Cortex of kidney (tissue), 1 donor: ENCODE measurements at places on chromosomes 1 and 21.

GRCh38 chr1:1861339-1861730, 29.6 kb downstream of the GNB1 start:
- no peak for DNase-seq

GRCh38 chr1:158998781-158999161, 10.9 kb upstream of the IFI16 start:
- DNase-seq: no peak

DNA sequence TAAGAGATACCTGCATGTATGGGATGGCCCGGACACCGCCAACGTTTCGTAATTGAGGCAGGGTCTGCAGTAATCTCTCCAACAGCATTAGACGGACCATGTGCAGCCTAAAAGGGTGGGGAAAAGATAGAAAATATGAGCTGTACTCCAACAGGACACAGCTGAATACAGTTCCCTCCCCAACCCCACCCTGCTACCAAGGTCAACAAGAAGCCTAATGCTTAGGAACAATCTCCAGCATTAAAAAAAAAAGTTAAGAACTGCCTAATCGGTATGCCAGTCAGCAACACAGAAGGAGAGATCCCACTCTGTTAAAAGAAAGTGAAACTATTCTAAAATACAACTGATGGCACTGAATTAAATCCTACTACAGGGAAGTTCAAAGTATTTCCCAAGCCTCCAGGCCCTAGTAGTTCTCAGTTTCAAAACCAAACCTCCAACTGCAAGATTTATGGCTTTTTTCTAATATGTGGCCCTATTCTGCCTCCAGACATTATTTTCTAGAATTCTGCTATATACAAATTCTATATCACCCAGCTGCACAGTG, 81.0 kb downstream of the UBR4 start:
- DNase-seq: no peak

GRCh38 chr1:205774198-205775014, 876 bp downstream of the RAB29 start:
- DNase-seq: no peak

DNA sequence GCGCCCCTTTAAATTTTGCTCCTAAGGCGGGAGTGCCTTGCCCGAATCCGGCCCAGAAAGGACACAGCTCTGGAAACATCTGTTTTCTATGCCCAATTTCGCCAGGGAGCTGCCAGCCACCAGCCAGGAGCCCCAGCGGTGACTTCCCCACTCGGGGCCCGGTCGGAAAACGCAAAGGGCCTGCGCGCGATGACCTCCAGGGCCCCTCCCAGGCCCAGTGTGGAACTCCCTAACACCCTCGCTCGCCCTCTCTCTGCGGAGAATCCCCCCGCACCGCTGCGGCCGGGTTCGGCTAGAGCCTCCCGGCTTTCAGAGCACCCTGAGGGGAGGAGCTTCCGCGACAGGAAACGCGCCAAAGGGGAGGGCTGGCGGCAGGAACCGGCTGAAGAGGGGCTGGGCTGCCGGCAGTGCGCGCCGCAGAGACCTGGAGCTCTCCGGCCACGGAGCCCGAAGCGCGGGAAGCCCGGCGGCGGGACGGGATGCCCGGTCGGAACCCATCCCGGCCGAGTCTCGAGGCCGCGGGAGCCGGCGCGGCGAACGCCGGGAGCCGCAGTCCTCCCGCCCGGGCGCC, 505 bp downstream of the CLSPN start:
- no peak for DNase-seq

GRCh38 chr1:9250411-9251381, 16.1 kb downstream of the H6PD start:
- no peak for DNase-seq

GRCh38 chr1:193462629-193463320, 276.4 kb upstream of the B3GALT2 start:
- DNase-seq: no peak

GRCh38 chr1:232705815-232706575, 76.1 kb upstream of the SIPA1L2 start:
- DNase-seq: no peak

- no peak for DNase-seq
These were observed 408.0 kb upstream of the KAZN start for GRCh38 chr1:14190508-14190907.

DNA sequence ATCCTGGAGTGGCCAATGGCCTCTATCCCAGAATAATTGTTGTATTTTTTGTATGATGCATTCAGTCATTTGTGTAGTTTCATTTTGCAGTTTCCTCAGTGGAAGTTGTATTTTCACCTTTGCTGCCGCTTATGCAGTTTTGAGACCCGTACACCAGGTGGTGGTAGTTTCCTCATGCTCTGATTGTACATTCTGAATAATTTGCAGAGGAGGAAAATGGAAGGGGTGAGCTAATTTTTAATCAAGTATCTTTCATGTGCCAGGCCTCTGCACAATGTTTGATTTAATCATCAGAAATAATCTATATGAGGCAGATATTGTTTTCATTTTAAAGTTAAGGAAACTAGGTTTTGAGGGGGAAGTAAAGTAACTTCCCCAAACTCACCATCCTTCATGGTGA, 29.5 kb downstream of the HLX start:
- no peak for DNase-seq

DNA sequence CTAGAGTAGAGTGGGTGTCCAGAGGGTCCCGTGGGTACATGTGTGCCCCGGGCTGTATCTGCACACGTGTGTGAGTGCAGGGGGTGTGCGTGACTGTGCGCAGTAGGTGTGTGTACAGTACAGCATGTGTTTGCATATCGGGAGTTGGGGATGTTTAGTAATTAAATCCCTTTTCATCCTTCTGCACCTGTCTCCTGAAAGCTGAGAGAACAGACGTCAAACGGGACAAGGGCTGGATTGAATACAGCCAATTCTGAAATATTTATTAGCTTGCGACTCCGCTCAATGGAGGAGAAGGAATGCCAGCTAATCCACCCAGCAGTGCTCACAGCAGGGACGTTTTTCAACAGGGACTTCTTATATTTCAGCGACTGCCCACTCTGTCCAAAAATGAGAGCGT, 44.7 kb upstream of the CASZ1 start:
- no peak for DNase-seq

- DNase-seq: no peak
These were observed 18.3 kb upstream of the PHTF1 start for GRCh38 chr1:113777561-113777960.

DNA sequence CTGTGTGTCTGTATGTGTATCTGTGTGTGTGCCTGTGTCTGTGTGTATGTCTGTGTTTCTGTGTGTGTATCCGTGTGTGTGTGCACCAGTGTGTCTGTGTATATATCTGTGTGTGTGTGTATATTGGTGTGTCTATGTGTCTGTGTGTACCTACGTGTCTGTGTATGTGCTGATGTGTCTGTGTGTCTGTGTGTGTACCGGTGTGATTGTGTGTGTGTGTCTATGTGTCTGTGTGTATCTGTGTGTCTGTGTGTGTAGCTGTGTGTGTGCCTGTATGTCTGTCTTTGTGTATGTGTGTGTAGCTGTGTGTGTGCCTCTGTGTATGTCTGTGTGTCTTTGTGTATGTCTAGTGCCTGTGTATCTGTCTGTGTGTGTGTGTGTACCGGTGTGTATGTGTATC, 32.0 kb downstream of the CAMK2N1 start:
- no peak for DNase-seq

DNA sequence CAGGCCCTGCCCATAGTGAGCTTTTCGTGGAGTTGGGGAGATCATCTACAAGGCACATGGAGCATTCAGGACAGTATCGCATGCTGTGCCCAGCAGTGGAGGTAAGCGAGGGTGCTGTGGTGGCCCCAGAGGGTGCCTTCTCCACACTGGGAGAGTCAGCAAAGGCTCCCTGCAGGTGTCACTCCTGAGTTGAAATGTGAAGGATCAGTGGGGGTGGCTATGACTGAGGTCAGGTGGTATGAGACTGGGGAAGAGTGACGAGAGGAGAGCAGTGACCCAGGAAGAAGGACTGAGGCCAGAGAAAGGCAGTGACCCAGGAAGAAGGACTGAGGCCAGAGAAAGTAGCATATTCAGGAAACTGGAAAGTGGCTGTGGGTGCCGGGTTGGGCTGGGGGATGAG, 53.0 kb downstream of the SPAG17 start:
- no peak for DNase-seq

DNA sequence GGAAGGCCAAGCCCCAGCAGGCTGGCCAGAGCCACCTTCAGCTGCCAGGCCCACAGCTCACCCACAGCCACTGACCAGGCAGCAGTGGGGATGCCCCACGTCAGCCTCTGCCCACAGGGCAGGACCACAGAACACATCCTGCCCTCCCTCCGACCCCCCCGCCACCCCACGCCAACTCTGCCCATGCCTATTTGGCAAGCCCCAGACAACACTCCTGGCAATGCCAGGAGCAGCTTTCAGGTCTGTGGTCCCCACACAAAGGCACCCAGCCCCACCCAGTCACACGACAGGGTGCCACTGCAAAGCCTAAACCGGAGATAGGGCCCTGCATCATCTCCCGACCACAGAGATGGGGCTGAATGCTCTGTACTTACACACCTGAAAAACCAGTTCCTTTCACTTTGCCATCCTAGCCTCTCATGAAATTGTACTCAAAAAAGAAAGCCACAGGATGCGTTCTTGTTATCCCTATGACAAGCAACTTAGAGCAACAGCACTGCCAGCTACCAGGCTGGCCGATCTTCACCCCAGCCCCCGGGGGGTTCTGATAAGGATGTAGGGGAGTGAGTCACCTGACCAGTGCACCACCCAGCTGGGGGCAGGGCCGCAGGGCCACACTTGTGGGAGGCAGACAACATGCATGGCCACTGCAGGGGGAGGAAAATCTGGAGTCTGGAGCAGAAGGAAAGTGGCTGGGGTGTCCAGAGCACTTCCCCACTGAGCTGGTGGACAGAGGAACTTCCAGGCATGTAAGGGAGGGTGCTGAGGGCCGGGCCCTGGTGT, 36.2 kb downstream of the UBE2G2 start:
- no peak for DNase-seq

GRCh38 chr1:157400766-157401165, 151.5 kb downstream of the FCRL5 start:
- no peak for DNase-seq

DNA sequence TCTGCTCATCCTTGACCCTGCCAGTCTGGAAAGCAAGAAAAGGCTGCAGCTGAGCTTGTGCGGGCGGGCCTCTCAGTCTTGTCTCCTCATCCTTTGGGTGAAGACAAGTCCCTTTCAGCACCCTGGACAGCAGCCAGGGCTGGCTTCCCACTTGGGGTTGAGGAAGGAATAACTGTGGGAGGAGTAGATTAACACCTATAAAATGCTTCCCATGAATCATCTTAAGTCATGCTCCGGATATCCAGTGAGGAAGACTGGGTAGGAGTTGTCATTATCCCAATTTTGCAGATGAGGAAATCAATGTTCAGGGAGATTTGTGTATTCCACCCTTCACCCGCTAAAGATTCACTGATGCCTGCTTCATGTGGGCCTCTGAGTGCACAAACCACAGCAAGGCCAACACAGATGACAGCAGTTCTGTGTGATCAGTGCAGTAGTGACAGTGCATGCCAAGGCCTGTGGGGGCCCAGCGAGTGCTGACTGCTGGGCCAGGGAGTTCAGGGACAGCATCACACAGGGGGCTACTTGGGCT, 20.1 kb upstream of the COL16A1 start:
- no peak for DNase-seq

DNA sequence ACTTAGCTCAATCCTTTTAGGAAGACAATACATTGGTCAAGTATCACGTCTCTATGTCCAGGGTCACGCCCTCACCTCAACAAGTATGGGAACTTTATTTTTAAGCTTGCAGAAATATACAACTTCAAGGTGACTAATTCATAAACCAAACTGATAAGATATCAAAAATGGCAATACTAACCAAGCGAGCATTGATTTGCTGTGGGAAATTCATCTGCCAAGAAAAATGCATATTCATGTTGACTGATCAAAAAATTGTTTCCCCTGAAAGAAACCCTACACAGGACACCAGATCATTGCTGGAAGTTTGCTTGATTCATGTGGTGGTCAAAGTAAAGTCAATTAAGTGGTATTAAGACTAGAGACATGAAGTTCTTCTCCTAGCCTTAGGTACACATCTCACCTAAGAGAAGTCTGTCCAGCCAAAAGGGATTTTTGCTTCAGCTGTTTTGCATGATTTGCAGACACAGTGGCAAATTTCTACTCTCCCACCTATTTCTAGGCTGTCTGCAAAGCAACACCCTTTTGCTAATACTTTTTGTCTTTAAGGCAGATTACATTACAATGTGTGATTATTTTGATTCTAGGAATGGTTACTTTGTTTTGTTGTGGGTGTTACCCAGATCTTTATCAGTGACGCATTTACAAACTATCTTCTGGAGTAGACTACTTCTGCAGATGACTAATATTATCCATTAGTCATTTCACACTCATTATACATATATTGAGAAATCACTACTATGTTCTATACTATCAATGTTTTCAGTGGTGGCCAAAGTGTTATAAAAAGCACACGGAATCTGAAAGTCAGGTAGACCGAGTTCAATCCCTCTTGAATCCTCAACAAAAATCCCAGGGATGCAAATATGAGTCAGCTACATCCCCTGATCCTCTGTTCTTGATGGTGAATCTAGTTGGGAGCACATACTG, 12.4 kb downstream of the SAMSN1 start:
- DNase-seq: no peak

DNA sequence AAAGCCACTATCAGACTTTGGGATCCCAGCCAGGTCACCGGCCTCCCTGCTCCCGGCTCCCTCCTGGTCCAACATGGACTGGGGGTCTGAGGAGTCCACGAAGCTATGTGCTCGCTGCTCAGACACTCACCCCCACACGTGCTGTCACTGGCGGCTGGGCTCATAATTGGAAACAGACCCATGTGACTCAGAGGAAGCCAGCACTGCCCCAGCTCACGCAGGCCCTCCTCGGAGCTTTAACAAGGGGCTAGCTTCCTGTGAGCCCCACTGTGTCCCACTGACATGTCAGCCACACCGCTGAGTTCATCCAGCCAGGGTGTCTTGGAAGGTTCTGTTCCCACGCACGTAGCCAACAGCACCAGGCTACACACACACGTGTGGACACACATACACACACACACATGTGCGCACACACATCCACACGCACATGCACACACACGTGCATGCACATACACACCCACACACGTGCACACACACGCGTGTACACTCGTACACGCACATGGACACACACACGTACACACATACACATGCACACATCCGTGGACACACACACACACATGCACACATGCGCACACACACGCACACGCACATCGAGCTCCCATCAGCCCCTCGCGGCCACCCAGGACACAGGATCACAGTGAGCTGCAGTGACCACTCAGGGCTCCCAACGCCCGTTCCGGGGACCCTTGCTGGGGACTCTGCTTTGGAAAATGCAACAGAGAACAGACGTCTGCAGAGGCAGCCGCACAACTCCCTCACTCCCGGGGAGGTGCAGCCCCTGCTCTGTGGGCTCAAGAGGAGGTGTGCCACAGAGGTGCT, 18.4 kb upstream of the COL6A2 start:
- DNase-seq: no peak

GRCh38 chr1:40622936-40623629, 42.4 kb downstream of the RIMS3 start:
- DNase-seq: no peak

DNA sequence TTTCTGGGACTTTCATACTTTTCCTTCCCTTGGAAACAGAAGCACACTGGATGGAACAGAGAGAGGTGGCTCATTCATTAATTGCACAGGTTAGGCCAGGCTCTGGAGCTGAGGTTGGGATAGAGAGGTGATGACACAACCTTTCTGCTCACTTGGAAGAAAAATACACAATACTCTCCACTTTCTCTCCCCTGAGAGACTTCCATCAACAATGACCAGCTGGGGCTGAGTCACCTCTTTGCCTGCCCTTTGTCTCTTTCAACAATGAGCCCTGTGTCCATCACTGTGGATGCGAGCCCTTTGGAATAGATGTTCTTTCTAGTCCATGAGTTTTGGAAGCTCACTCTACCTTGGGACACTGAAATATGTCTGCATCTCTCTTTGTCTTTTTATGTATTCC, 43.1 kb downstream of the ATP2B4 start:
- no peak for DNase-seq

GRCh38 chr1:2269193-2269921, 41.2 kb downstream of the SKI start:
- no peak for DNase-seq
